ENCODE measurements at places on chromosomes 5 and 9.

- DNase-seq, result no peak
Measured at GRCh38 chr5:148179234-148179824, 11.0 kb downstream of the SPINK14 start.

DNA sequence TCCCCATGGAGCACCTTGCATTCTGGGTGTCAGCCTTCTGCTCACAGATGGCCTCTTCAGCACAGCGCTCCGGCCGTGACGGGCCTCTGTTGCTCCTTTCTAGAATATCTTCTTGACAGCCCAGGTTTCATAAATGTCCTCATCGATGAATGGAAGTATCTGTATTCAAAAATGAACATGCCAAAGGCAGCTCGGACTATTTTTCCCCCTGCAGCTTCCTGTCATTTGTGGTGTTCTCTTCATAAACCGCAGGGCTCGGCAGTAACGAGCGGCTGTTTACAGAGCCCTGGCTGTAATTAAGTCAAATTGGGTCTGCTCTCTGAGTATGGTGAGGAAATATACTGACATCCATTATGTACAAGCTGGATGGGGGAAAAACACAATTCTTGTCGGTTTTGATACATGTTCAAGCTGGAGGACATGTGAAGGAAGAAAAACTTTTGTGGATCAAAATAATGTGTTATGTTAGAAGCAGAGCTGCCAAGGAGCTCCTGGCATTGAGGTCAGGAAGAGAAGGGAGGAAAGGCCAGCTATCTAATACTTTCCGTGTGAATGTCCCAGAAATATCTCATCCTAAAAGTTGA is 154.1 kb upstream of the CD180 start:
- DNase-seq, result no peak

DNA sequence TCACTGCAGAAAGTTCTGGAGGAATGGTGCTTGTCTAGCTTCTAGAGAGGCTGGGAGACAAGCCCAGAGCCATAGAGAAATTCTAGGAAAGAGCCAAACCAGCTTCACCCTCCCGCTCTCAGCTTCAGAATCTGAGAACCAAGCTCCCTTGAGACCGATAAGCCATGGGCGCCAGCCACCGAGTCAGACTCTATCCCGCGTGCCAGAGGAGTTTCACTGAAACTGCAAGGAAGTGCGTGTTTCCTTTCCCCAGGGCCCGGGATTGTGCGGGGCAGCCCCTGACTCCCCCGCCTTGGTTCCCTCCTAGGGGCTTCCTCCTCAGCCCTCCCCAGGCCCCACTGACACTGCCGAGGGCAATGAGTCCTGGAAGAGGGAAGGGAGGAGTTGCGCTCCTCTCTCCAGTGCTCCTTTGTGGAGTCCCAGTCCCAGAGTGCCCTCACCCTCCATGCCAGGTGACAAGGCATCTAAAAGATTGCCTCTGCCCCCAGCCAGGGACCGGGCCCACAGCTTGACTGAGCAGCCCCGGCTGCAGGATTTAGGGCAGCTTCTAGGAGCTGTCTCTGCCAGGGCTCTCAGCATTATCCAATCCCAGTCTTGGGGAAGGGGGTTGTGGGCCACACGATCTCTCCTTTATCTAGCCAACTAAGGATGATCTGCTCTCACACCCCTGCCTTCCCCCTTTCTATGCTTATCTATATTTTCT is 18.4 kb upstream of the TCF7 start:
- DNase-seq, result no peak

DNA sequence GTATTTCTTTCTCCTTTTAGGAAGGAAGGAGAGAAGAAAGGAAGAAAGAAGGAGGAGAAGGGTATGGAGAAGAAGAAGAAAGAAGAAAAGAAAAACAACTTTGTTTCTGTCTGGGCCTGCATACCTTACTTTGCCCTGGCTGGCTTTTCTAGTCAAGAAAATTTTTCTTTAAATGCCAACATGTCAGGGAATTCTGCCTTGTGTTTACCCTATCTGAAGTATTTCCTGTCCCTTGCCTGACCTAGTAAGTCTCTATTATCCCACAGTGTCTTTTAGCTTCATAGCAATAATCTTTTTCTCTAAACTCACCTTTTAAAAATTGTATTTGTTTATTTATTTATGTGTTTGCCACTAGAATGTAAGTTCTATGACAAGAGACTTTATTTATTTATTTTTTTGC is 1864.1 kb downstream of the EFNA5 start:
- DNase-seq, result no peak

All from omental fat pad (tissue), 4 donors.